ENCODE measurements at places on chromosomes 1 and 21.

DNA sequence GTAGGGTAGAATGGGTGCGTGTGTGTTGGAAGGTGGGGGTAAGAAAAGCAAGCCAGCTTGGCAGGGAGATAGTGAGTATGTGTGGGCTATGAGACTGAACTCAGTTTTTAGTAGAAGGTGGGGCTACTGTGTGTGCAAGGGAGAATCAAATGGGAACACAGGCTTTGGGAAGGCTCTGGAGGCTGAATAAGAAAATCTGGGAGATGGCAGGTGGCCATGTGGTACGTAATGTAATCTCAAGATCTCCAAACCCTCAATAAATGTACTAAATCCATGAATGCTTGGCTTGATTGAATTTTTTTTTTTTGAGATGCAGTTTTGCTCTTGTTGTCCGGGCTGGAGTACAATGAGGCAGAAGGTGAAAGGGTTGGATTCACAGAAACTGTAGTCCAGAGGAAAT, 3.5 kb upstream of the ZSCAN20 start:
- DNase-seq, result no peak

- no peak for DNase-seq
Measured at GRCh38 chr1:119651133-119651532, 3.1 kb upstream of the ZNF697 start.

DNA sequence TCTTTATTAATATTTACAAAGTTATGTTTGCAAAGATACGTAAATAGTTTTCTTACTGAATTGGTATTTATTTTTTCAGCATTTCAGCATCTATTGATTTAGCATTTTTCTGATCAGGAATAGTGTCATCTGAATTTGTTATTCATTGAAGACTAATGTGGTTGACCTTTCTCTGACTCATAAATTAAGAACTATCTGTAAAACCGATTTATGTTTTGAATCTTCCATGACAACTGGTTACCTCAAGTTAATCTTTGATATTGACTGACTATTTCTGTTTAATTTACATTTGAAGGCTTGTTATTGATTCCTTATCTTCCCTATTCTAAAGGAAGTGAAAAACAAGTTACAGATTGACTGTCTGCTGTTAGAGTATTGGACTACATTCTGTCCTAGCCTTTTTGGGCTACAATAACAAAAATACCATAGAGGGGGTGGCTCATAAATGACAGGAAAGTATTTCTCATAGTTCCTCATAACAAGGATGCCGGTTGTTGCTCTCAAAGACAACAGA, 1131.4 kb downstream of the PLA2G4A start:
- DNase-seq, result no peak

- no peak for DNase-seq
Measured at GRCh38 chr1:66022904-66023620, 230.4 kb downstream of the PDE4B start.

- DNase-seq, result no peak
Measured at GRCh38 chr1:3564921-3565831, 46.1 kb downstream of the MEGF6 start.

- DNase-seq, result no peak
Measured at GRCh38 chr1:155223047-155223446, 14.6 kb downstream of the MTX1 start.
